Activated CD4-positive, CD25-positive, alpha-beta regulatory T cell (primary cell): ENCODE measurements at places on chromosomes 16 and 17.

GRCh38 chr17:76695059-76695831, 15.5 kb downstream of the MXRA7 start:
- DNase-seq: no peak

GRCh38 chr17:13690806-13691205, 89.1 kb upstream of the HS3ST3A1 start:
- no peak for DNase-seq

DNA sequence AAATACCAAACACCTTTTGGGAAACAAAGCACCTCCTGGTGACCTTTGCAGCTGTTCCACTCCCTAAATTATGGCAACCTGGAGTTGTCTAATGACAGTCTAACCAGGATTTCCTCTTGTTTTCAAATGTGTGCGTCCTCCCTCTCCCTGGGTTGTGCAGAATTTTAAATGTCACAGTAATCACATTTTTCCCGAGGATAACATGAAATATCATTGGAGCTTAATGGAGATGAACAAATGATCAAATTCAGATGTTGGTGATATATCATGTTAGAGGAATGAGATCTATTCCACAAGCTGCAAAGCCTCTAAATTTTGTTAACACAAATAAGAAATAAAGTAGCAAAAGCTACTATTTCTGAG, 86.9 kb upstream of the HLF start:
- DNase-seq: no peak

DNA sequence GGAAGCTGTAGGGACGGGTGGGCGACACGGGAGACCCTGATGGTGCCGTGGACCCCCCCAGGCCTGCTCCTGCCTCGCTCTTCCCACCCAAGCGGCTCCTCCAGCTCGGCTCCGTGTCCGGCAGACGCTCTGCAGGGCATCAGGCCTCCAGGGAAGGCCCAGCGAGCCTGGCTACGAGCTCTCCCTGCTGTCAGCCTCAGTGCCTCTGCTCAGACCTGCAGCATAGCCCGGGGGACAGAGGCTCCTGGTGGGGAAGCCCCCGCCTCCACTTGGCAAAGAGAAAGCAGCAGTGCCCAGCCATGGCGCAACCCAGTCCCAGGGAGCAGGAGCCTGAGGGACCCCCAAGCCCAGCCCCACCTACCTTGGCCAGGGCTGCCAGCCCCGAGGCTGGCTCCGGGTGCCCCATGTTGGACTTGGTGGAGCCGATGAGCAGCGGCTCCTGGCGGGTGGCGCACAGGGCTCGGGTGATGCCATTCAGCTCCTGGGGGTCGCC, 5.9 kb downstream of the FASN start:
- no peak for DNase-seq

DNA sequence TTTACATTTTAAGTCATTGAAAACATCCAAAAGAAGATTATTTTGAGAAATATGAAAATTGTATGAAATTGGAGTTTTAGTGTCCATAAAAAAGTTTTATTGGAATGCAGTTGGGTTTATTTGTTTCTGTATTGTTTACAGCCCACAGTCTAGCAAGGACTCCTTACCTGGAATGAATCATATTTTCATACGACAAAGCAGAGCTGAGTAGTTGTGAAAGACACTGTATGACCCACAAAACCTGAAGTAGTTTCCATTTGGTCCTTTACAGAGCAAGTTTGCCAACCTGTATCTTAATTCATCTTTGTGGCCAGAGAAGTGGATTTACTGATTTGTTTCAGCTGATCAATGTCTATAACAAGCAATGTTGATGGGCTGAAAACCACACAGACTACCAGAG, 10.3 kb downstream of the CCL18 start:
- DNase-seq: no peak

DNA sequence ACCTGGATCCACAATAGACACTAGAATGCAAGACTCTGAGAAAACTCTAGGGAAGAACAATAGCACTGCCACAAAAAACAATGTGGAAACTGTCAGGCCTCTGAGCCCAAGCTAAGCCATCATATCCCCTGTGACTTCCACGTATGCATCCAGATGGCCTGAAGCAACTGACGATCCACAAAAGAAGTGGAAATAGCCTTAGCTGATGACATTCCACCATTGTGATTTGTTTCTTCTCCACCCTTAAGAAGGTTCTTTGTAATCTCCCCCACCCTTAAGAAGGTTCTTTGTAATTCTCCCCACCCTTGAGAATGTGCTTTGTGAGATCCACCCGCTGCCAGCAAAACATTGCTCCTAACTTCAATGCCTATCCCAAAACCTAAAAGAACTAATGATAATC, 39.2 kb upstream of the TNRC6C start:
- DNase-seq: no peak

- DNase-seq: no peak
These were observed 95.6 kb upstream of the CDYL2 start for GRCh38 chr16:80899809-80900592.

DNA sequence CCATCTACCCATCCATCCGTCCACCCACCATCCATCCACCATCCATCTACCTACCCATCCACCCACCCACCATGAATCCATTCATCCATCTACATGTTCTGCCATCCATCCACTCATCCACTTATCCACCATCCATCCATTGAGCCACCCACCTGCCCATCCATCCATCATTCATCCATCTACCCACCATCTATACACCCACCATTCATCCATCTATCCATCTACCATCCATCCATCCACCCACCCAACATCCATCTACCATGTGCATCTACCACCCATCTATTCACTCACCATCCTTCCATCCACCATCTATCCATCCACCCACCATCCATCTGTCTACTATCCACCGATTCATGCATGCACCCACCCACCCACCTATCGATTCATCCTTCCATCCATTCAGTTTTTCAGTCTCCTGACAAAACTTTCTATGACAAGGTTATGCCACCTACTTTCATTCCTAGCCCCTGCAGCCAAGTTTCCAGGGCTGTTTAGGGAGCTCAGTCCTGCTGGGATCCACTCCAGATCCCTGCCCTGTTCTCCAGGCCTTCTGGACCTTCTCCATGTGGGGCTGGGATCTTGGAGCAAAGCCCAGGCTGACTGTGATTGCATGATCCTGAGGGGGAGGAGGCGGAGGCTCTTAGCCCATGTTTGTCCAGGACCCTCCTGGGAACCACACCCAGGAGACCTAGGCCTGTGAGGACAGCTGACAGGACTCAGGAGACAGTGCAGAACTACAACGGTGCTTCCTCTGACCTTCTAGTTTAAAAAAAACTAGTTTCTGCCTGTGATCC, 27.4 kb downstream of the BCO1 start:
- DNase-seq: no peak

- no peak for DNase-seq
These were observed 256.5 kb upstream of the TNRC6C start for GRCh38 chr17:77701996-77702395.

DNA sequence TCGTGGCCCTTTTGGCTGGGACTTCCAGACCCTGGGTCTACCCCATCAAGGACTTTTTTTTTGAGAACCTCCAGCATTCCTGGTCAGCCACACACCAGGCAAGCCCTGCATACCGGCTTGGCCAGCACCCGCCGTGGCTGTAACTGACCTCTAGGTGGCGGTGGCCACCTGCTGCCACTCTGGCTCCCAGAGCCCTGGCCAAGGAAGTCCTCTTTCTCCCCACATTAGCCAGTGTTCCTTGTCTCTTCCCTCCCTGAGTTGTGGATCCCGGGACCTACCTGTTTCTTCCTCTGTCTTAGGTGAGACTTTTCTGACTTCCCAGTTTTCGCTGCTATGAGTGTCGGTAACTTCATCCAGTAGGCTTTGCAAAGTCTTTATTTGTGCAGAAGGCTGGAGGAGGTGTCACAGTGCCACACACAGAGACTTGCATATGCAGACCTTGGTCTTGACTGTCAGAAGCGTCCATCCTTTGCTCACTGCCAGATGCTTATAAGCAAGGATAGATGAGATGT, 348.3 kb downstream of the CPPED1 start:
- no peak for DNase-seq

DNA sequence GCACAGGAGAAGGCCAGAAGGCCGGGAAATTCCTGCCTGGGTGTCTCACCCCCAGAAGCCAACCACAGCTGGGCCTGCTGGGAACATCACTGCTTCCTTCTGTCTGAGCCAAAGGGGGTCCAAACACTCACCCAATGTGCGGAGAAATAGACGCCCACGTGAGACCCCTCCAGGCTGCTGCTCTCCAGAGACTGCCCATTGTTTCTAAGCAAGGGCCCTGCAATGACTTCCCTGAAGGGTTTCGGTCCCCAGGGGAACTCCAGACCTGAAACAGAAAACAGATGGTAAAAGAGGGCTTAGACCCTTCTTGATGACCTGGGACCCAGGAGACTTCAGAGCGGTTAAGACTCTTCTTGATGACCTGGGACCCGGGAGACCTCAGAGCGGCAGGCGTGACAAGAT, 41.3 kb downstream of the MRM3 start:
- no peak for DNase-seq

- DNase-seq: peak; percentile 7
These were observed at the start of gene LGALS9 for GRCh38 chr17:27630607-27631410. Gene LGALS9 (plus strand): TSS chr17:27631188. CDS start chr17:27631266, 78 bp downstream.

DNA sequence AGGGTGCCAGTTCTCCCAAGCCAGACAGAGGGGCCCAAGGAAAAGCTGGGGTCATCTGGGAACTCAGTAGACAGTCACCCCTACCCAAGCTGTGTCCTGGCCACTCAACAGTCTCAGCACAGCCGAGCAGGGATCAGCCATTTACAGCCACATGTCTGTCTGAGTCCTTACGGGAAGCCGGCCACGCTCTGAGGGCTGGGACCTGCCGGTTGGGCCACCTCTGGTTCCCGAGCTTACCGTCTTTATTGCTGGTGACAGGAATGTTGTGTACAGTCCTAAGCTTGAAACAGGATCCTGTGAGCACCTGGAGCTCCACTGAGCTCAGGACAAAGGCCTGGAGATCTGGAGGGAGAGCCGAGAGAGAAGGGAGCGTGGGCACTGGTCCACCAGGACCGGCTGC, 59.8 kb downstream of the TIMM22 start:
- DNase-seq: no peak

GRCh38 chr17:74485022-74485743, 18.7 kb downstream of the CD300A start:
- DNase-seq: no peak

- DNase-seq: no peak
These were observed 2.1 kb downstream of the SKA2 start for GRCh38 chr17:59152925-59153324.

- DNase-seq: no peak
These were observed 310.9 kb downstream of the HAPSTR1 start for GRCh38 chr16:9402293-9402860.

DNA sequence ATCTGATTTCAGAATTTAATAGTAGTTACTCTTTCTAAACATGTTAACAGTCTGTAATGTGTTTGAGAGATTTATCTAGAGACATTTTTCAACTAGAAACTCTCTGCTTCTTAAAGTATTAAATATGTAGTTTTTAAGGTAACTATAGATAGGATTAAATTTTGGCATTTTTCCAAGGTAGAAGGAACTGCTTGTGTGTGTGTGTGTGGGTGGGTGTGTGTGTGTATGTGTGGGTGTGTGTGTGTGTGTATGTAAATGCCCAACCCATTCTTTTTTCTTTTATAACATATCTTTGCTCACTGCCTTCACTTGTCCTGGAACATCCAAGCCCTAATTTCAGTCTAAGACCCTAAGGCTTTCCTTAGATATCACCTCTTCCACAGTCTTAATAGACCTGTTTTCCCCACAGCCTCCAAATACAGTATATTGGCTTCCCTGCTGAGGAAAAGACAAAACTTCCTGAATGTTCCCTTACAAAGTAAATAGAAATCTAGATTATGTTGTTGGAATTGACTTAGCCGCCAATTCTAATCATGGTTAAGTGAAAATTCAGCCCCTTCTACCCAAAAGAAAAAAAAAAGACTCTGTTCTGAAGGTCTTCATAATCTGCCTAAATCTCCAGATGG, 33.5 kb downstream of the NUP93 start:
- no peak for DNase-seq

- no peak for DNase-seq
These were observed 1.6 kb upstream of the ADGRG3 start for GRCh38 chr16:57666353-57667047.

GRCh38 chr16:84058664-84059063, 16.1 kb upstream of the SLC38A8 start:
- no peak for DNase-seq

- DNase-seq: no peak
These were observed 6.5 kb downstream of the ABHD15 start for GRCh38 chr17:29560316-29560715.

DNA sequence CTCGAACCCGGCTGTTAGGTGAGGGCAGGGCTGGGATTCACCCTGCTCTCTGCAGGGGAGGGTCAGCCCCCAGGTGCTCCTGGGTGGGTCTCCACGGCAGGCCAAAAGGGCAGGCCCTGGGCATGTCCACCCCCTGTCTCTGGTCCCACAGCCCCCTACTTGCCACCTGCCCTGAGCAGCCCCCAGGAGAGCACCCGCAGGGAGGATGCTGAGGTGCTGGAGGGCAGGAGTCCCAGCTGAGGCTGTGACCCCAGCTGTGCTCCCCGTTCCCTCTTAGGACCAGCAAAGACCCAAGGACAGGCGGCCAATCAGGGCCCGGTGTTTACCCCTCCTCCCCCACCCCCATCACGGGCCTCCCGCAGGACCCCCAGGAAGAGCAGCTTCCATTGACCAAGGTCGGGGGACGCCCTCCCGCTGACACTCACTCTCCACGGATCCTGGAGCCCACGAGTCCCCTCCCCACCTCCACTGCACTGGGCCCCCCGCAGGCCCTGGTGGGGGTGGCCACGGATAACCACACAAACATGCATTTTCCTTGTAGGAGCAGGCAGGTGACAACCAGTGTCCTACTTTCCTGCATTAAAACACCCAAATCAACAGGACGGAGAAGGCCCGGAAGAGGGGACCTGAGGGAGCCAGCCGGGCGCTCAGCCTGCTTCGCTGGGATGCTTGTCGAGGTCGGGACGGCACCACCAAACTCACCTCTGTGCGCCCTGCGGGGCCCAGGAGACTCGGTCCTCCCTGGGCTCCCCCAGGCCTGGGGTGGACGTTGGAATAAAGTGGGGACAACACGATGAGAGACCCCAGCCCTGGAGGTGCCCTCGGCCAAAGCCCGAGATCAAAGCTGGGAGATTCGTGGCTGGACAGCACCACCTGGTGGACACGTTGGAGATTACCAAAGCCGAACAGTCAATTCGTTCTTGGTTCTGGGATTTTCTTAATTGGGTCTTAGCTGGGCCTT, 22.5 kb upstream of the ENPP7 start:
- peak; percentile 36 for DNase-seq

- DNase-seq: no peak
These were observed 231.4 kb downstream of the SNX29 start for GRCh38 chr16:12207939-12208338.

- DNase-seq: no peak
These were observed 47.5 kb downstream of the HS3ST3A1 start for GRCh38 chr17:13554231-13554630.

- DNase-seq: no peak
These were observed 992 bp downstream of the NLRC3 start for GRCh38 chr16:3576211-3576610.
